ENCODE measurements at places on chromosomes 7 and 10. TPM values are rescaled to one million over a fixed set of nuclear protein-coding genes. Genes with fewer than 3 reads are reported as not detected.

TFEC gene
- total RNA-seq = 0.49 TPM

IFIT1 gene
- 3.7 TPM for total RNA-seq

LYZL1 gene
- not detected for total RNA-seq

ANKIB1 gene
- total RNA-seq = 87.0 TPM

MSANTD7 gene
- total RNA-seq = 17.9 TPM

SFXN3 gene
- 45.2 TPM for total RNA-seq

TEX36 gene
- total RNA-seq = not detected

NME8 gene
- total RNA-seq = not detected

FAM25G gene
- not detected for total RNA-seq

TUBAL3 gene
- total RNA-seq = not detected

PITRM1 gene
- 48.4 TPM for total RNA-seq

NODAL gene
- total RNA-seq = 2.0 TPM

CRTAC1 gene
- 6.6 TPM for total RNA-seq

GBX1 gene
- total RNA-seq = not detected

GIMAP6 gene
- total RNA-seq = 2.7 TPM

PDGFA gene
- total RNA-seq = 19.7 TPM

TBXAS1 gene
- 1.2 TPM for total RNA-seq

ZP3 gene
- total RNA-seq = 0.49 TPM

PDZD7 gene
- 3.2 TPM for total RNA-seq

DOCK4 gene
- total RNA-seq = 81.6 TPM

TSPAN13 gene
- 70.3 TPM for total RNA-seq

ITIH5 gene
- total RNA-seq = 14.3 TPM

VCL gene
- total RNA-seq = 19.2 TPM

TAS2R41 gene
- total RNA-seq = not detected

HMX2 gene
- total RNA-seq = not detected

MMRN2 gene
- 5.2 TPM for total RNA-seq

CTNNA3 gene
- total RNA-seq = 1.5 TPM

HABP2 gene
- under 0.01 TPM for total RNA-seq
